ENCODE measurements at places on chromosomes 4 and X. TPM values are rescaled to one million over a fixed set of nuclear protein-coding genes. Genes with fewer than 3 reads are reported as not detected.
A peak's percentile ranks its signal among the peaks of the same experiment; 100 is the strongest.

Gene ADH1C
- not detected for total RNA-seq

GRCh38 chrX:85244450-85245211 is 840 bp downstream of the ZNF711 start:
- H3K4me3 ChIP-seq: peak overlapping the region; percentile 91
- peaks cover 4% of the 10 kb centered on the region for H3K36me3 ChIP-seq
- peaks cover 3% of the 10 kb centered on the region for H3K27me3 ChIP-seq
- no peak for DNase-seq

DNA sequence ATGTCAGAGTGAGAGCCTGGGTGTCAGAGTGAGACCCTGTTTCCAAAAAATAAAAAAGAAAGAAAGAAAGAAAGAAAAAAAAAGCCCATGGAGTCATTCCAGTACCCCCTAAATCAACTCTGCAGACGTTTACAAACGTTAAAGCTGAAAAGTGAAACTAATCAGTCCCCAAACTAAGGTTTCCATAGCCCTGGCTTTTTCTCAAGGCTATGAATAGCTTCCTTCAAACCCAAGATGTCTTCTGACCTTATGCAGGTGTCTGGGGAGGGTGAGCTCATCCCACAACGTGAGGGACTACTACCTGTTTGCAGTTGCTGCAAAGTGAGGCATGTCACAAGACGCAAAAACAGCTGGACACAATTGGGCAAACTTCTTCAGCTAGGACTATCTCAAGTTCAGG is 144.0 kb downstream of the SH3KBP1 start:
- peak overlapping the region; percentile 65 for H3K27ac ChIP-seq
- peaks cover 33% of the 10 kb centered on the region for H3K36me3 ChIP-seq
- H3K4me1 ChIP-seq: peaks cover 76% of the 10 kb centered on the region
- DNase-seq: no peak
- H3K4me3 ChIP-seq: no peak overlapping the region

Gene REPS2
- total RNA-seq: 1.6 TPM

Gene STEEP1
- 32.0 TPM for total RNA-seq
